Small intestine (tissue), 16 donors: ENCODE measurements at places on chromosomes 6 and 20.

DNA sequence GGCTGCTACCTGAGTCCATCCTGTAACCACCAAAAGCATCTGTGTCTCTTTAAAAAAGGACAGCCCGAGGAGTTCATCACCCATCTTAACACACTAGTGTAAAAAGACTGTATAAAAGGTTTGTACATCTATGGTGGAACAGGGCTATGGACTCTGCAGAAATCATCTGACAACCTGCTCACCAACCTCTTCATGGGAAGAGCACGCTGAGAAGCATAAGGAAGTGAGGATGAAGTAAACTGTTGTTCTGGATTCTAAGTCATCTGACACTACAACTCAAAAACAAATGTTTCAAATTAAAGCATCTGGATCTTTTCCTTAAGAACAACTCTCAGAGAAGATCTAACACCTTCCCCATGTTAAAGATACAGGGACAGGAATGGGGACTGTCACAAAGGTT, 5.4 kb downstream of the IFNGR1 start:
- DNase-seq: no peak

DNA sequence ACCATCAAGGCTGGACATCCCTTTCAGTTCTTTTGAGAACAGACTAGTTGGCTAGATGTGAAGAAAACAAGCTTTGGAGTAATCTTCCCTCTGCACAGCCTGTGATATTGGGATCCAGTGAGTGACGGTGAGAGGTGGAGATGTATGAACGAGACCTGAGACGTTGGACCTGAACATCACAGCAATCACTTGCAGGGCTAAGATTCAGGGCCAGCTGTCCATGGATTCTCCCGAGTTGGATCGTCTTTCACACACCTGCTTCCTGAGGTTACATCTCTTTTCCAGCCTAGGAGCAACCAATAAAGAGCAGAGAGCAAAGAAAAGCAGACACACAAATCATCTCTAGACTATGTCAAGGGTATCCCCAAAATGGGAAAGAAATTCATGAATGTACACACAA, 30.0 kb upstream of the TMEM14A start:
- DNase-seq: no peak

DNA sequence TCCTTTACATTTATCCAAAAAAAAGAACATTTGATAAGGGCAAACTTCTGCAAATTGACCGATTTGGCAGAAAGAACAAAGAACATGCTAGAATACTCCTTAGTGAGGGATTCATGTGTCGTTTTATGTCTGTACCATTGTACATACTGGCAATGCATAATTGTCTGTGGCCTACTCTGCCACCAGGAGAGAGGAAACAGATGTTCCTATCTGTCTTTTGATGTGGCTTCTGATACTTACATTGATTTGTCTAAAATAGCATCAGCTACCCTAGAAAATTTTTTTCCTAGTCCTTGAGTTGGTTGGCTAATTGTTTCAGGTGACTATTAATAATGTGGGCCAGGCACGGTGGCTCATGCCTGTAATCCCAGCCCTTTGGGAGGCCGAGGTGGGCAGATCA, 654.1 kb downstream of the KIF16B start:
- no peak for DNase-seq

DNA sequence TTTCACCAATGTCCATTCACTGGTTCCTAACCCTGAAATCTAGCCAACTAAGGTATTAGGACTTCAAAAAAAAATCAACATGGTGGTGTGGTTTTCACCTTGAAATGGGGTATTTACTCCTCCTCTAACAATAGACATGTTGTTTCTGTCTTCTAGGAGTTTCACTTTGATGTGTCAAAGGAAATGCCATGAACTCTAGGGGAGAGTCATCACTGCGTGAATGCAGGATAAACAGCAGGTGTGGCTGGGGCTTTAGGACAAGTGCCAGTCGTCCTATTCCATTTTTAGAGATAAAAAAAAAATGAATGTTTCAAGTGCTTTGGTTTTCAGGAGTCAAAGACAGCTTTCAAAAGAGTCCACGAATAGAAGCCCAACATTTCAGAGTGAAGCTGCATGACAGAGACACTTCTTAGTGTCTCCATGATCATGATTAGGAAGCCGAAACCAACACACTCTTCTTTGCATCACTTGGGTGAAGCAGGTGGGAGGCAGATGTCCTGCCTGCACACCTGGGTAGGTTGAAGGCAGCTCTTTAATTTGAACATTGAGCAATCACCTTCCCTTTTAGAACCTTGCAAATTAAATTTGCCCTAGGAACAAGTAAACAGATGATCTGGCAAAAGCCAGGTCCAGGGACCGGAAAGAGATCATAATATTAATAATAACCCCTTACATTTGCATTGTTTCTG, 328.5 kb upstream of the PRDM1 start:
- DNase-seq: no peak

- no peak for DNase-seq
These were observed 146.9 kb upstream of the CITED2 start for GRCh38 chr6:139521338-139521737.

GRCh38 chr6:152380993-152381898, 255.9 kb downstream of the SYNE1 start:
- DNase-seq: peak; percentile 82

- peak; percentile 40 for DNase-seq
These were observed 13.9 kb upstream of the KLHL31 start for GRCh38 chr6:53679446-53679933.

- DNase-seq: peak; percentile 55
These were observed 78.0 kb downstream of the PTPN1 start for GRCh38 chr20:50588034-50588736.

DNA sequence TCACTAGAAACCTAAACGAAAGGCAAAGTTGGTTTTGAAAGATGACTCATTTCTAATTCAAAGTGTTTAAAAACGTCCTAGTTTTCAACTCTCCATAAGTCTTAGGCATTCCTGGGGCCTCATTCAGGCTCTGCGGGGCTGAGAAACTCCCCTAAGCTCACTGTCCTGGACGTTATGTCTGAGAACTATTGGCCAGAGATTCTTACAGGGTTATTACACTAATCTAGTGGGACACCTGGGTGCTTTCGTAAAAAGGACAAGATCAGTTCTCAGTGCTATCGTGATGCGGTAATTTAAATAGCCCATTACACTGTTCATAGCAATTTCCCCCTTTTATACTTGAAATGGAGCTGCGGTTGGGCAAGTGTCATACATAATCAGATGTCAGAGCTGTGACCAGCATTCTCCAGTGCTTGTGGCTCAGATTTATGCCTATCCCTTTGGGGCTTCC, 280.9 kb downstream of the QKI start:
- no peak for DNase-seq

DNA sequence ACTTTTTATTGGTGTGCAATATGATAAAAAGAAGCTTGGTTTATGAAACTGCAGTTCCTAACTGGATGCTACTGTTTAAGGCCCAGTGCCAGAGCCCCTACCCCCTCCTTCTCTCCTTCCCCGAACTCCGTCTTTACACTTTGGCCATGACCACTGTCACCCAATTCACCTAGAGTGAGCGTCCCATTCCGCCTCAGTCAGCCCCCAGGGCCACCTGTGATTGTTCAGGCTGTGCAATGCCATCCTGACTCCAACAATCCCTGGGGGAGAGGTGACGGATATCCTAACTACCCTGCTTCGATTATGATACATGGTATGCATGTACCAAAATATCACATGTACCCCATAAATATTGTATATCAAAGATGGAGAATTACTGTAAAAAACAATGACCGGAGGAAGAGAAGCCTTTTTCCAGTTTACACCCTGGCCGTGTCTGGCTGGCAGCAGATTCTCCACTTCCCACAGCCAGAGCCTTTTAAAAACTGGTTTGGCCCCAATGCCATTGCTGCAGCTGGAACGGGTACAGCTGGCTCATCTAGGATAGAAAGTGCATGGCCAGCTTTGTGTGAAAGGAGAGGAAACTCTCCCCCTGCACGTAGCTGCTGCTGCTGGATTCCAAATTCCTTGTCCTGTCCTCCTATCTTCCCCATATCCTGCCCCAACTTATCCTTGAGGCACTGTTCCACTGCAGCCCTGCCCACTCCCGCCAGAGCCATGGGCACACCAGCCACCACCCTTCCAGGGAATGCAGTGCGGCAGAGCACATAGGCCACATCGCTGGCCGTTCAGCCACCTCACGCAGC, 99.7 kb downstream of the JPH2 start:
- no peak for DNase-seq

GRCh38 chr6:111461860-111462259, 21.2 kb downstream of the REV3L start:
- no peak for DNase-seq

DNA sequence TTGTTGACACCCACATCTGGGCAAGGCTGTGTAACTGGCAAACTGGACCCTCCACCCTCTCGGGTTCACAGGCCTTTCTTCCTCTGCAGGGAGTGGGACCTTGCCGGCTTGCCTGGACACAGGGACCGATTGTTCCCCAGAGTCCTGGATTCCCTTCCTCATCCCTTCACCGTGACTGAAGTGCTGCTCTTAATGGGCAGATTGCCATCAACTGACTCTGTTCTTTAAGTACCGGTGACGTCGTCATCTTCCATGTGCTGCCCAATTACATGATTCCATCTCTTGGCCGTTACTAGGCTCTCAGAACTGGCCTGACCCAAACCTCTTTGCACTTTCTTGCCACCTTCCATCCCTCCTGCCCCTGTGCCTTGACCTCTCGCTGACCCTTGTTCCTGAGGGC, 85.4 kb downstream of the EYA4 start:
- no peak for DNase-seq

GRCh38 chr6:157563611-157564284, 182.8 kb downstream of the ZDHHC14 start:
- no peak for DNase-seq

- DNase-seq: no peak
These were observed 672.4 kb upstream of the MARCKS start for GRCh38 chr6:113184736-113185135.

- DNase-seq: no peak
These were observed 4.4 kb downstream of the ZKSCAN3 start for GRCh38 chr6:28353981-28354676.

GRCh38 chr6:34339432-34339831, 53.0 kb downstream of the NUDT3 start:
- DNase-seq: no peak

- DNase-seq: no peak
These were observed 37.5 kb downstream of the FKBP5 start for GRCh38 chr6:35651244-35651643.

DNA sequence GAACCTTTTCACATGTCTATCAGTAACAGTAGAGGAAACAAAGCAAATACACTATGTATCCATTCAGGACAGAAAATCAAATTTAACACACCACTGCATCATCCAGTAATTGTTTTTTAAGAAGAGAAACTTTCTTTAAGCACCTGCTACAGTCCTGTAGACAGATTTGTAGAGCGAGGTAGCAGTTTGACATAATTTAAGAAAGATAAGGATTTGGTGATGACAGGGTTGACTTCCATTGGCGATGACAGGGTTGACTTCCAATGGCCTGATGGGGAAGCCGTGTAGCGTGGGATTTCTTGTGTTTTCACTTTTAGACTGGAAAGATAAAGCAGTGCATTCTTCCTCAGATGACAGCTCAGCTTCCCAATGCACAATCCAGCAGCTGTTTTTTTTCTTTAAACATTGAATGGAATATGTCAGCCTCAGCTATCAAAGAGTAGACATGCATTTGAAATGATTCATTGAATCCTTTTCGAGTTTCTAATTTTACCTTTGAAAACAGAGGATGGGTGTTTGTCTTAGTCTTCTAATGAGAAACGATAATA, 68.5 kb downstream of the ECT2L start:
- DNase-seq: no peak

DNA sequence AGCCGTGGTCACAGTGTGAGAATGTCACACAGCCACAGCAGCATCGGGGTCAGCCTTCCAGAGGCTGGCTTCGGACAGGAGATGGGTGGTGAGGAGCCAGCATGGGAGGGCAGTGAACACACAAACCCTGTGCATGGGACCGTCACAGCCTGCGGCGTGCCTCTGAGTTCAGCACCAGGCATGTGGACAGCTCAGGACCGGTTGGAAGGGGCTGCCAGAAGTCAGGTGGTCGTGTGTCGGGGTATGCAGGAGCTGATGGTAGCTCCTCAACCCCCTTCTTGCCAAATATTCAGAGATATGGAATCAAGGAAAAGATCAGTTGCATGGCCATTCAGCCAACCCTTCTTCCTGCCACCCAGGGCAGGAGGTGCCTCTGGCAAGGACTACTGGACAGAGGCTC, 28.2 kb downstream of the MYT1 start:
- DNase-seq: no peak

DNA sequence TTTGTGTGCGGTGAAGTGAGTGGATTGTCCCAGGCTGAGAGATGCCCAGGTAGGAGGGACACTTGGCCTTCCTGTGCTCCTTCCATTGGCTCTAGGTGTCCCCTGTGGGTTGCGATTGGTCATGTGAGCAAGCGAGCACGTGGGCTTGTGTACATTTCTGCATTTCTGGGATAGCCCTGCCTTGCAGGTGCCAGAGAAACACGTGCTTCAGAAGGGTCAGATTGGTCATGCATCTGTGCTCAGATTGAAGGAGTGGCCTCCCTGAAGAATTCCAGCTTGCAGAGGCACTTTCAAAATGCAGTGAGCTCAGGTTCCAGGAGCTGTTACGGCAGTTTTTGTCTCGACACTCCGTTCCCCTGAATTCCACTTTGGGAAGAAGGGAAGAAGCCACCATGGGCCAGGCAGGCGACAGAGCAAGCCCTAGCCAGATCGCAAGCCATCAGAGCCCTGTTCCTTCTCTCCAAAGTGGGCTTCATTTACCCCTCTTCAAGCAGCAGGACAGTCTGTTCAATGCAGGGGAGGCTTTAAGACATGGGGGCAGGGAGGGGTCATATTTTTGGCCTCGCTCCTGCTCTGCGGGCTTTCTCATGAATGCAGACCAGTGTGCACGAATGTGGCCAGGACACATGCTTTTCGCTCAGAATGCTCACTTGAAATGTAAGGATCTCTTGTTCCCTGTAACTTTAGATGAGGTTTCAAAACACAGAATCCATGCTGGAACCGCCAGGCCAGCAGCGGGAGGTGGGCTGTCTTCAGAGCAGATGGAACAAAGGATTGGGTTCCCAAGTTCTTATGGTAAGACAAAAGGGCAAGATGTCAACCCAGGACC, 78.6 kb upstream of the AKAP12 start:
- DNase-seq: peak; percentile 67
